ENCODE measurements at places on chromosomes 11 and 22.

GRCh38 chr11:64018310-64018709 lies 17.4 kb upstream of the FLRT1 start:
- no peak for DNase-seq

DNA sequence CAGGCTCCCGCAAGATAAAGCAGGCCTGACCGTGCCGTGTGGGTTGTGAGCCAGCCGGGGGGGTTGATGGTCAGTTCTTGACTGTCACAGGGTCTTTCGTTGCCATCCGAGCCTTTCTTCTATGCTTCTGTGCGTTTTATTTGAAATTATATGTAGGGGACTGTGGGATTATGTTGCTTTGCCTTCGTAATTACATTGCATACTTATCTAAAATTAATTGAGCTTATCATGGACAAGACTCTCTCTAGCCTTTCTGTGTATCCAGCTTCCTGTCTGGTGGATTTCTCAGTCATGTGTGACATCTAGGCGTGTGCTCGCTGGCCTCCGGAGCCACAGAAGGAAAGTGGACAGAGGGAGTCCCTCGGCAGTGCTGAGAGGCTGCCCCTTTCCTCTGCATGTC lies 93.2 kb downstream of the TBC1D22A start:
- no peak for DNase-seq

DNA sequence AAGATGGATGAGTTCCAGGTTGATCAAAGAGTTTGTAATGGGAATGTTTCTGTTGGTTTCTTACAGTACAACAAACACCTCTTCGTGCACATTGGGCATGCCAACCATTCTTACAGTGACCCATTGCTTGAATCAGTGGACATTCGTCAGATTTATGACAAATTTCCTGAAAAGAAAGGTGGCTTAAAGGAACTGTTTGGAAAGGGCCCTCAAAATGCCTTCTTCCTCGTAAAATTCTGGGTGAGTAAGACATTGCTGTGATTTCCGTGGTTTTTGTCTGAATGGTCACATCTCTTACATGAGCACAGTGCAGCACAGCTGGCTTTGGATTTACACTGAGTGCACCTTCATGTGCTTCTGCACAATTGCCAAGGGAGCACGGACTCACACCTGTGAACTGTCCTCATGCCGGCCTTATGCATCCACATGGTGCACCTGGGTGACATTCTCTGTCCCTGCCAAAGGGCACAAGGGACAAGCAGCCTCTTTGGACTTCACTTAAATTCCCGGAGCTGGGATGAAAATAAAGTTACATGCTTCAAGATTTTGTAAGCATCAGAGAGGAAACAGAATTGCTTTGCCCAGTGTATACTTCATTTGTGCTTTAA lies 107.1 kb upstream of the RASSF10 start:
- no peak for DNase-seq

GRCh38 chr11:13016415-13016814 lies 7.3 kb downstream of the RASSF10 start:
- no peak for DNase-seq

GRCh38 chr22:30609260-30610185 lies 2.5 kb downstream of the TCN2 start:
- DNase-seq, result no peak

DNA sequence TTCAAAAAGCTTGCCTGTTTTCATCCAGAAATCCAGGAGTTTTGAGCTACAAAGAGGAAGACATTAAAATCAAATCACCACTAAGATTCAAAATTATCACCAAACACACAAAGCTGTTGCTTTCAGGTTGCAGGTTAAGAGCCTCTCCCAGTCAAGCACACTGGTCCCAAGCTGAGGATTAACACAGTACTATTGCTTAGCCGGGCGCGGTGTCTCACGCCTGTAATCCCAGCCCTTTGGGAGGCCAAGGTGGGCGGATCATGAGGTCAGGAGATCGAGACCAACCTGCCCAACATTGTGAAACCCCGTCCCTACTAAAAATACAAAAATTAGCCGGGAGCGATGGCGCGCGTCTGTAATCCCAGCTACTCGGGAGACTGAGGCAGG lies 1165.1 kb downstream of the LRRC4C start:
- no peak for DNase-seq

DNA sequence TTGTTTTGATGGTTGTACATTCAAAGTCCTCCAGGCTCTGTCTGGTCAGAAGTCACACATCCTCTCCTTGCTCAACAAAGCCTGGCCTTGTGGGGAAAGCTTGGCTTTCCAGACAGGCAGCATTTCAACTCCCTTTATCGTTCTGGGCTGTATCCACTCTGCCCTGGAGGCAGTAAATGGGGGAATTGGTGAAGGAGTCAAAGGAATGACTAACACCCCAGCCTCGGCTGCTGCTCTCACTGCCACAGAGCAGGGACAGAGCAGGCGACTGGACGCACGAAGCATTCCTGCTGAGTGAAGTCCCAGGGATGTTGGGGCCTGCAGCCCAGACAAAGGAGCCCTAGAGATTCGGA lies 52.8 kb downstream of the WNT11 start:
- no peak for DNase-seq

DNA sequence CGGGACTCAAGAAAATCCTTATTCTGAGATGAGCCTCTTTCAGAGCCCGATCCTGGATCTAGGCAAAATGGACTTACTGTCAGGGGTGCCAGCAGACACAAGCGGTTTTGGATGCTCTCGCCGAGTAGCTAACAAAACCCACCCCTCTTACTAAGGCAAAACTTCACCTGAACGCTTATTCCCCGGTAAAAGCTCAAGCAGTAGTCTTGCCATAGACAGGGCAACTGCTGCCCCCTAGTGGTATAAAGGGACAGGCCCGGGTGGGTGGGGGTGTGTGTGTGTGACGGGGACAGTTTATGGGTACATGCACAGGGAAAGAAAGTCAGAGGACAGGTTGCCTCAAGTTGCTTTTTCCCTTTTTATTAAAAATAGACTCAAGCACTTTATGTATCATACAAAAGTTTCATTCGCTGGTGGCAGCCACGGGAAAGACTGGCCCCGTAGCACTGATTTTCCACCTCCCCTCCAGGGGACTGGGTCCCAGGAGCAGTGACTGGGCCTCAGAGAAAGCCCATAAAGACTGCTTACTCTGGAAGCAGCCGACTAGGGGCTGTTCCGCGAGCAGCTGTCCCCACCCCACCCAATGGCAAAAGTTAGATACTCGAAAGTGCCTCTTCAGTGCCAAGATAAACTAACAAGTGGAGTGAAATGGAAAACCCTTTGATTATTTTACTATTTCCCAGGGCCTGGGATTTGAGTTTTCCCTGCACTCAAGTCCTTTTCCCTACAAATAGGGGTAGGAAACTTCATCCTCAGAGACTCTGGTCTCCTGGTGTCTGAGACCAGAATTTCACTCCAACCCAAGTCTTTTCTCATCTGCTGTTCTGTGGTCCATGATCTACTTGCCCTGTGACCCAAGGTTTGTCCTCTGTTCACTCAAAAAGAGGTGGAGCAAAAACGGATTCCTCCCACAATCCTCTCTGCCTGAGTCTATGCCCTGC lies 4.7 kb downstream of the YPEL4 start:
- peak; percentile 72 for DNase-seq

- no peak for DNase-seq
These were observed 561.0 kb downstream of the SOX6 start for GRCh38 chr11:15795378-15795777.

GRCh38 chr11:13760115-13760514 lies 91.6 kb downstream of the FAR1 start:
- DNase-seq, result no peak

- no peak for DNase-seq
These were observed 1.4 kb downstream of the PI4KA start for GRCh38 chr22:20857247-20857643.

- DNase-seq, result peak; percentile 10
These were observed 971.4 kb downstream of the DLG2 start for GRCh38 chr11:84655712-84656111.

GRCh38 chr11:108027057-108027456 lies 18.4 kb downstream of the CUL5 start:
- DNase-seq, result no peak

- no peak for DNase-seq
These were observed 9.3 kb downstream of the MSANTD4 start for GRCh38 chr11:106012744-106013143.

GRCh38 chr11:44674809-44675208 lies 52.0 kb upstream of the TSPAN18 start:
- no peak for DNase-seq

DNA sequence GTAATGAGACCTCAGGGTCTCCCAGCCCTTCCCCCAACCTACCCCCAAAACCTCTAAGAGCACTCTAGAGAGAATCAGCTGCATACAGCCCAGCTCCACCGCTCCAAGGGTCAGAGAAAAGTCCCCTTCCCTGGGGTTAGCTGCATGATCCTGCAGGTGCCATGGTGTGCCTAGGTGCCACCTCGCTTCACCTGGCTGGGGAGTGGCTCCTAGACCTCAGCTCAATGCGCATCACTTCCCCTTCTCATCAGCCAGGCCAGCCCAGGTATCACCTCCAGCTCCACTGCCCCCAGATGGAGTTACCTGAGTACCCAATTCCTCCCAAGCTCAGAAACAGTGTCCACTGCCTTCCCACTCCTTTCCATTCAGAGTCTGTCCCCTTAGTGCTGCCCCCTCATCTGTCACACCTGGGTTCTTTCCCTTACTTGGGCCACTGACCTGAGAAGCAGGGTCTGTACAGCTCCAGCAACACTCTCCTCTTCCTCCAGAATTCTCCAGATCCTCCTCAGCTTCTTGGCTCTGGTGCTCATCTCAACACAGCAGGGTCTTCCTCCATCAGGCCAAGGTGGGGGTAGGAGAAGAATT lies 1.3 kb downstream of the STARD10 start:
- DNase-seq, result no peak

DNA sequence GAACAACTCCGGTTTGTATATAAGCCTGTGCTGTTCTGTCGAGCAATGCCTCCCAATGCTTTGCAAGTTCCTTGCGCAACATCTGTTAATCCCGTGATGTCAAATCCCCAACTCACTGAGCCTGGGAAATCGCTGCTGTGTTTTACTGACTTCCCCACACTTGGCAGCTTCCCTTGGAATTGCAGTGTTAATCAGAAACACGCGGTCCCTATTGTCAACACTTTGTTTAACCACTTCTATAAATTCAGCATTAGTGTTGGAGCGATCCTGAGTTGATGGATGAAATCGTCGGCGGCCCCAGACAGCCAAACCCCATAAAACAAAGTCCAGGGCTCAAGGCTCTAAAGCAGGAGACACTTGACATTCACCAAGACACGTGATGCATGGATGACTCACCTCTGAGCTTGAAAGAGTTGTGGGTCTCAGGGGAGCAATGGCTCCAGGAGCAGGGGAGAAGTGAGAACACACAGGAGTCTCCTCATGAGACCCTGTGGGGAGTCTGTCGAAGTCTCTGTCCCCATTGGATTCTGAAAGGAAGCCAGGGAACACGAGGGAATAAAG lies 555.3 kb downstream of the MIAT start:
- no peak for DNase-seq

DNA sequence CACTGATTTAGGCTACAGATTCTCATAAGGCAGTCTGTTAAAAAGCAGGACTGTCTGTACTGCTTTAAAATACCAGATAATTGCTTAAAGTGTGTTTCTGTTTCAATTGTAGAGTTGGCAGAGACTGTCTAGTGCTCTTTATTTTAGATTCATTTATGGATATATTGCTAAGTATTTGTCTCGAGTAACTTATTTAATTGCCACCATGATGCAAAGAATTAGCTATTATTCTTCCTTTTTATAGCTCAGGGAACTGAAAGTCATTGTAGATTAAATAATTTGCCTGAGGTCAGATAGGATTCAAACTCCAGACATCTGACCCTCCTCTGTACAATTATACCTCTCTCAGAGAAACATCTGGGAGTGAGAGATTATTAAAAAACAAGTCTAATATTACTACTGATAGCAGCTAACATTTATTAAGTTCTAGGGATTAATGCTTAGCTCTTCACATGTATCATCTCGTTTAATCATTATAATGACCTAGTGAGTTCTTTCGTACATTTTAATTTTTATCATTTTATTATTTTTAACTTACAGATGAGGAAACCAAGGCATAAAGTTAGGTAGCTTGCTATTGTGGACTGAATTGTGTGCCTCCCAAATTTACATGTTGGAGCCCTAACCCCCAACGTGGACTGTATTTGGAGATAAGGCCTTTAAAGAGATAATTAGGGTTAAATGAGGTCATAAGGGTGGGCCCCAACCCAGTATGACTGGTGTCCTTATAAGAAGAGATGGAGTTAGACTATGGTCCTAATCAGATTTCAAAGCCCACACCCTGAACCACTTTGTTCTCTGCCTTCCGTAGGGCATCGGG lies 19.7 kb upstream of the RAG2 start:
- no peak for DNase-seq

DNA sequence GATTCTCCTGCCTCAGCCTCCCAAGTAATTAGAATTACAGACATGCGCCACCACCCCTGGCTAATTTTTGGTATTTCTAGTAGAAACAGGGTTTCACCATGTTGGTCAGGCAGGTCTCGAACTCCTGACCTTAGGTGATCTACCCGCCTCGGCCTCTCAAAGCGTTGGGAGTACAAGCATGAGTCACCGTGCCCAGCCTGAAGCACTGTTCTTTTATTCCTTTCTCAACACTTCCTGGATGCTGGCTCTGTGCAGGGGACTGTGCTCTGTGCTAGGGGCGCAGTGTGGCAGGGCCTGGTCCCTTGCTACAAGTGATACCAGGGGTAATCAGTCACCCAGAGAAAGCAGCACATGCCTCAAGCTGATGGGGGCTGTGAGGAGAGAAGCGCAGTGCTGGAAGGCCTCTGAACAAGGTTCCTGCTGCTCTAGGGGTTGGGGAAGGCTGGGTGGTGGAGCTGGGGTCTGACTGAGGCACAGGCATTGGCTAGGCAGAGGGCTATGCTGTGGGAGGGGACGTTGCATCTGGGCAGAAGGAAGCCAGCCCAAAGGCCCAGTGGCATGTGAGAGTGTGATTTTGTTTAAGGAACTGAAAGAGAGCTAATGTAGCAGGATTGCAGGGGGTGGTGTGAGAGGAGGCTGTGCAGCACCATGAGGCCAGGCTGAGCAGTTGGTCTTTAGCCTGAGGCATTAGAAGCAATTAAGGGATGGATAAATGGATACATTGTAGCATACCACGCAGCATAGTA lies 42.5 kb downstream of the CABIN1 start:
- no peak for DNase-seq

DNA sequence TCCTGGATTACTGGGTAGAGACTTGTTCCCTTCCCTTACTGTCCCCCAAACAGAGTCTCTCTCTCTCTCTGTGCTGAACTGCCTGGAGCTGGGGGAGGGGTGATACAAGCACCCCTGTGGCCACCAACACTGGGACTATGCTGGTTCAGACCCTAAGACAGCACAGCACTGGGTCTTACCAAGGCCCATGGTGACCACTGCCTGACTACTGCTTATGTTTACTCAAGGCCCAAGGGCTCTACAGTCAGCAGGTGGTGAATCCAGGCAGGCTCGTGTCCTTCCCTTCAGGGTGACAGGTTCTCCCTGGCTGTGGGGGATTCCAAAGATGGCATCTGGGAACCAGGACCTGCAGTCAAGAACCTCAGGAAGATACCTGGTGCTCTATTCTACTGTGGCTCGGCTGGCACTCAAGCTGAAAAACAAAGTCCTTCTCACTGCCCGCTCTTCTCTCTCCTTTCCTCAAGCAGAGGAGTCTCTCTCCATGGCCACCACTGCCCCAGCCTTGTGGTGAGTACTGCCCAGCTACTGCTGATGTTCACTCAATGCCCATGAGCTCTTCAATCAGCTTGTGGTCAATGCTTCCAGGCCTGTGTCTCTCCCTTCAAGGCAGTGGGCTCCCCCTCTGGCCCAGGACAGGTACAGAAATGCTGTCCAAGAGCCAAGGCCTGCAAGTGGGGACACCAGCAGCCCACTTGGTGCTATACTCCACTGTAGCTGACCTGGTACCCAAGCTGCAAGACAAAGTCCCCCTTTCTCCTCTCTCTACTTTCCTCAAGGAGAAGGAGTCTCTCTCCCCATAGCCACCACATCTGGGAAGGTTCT lies 41.8 kb upstream of the SHANK2 start:
- no peak for DNase-seq

GRCh38 chr11:45451766-45452440 lies 165.8 kb upstream of the SYT13 start:
- DNase-seq, result no peak

All from COR-L47 (cell line).